ENCODE measurements at places on chromosomes 1 and 21.

GRCh38 chr1:223083831-223084230 lies 59.2 kb downstream of the TLR5 start:
- DNase-seq: no peak

GRCh38 chr1:239819096-239819495 lies 272.6 kb upstream of the FMN2 start:
- DNase-seq: no peak

GRCh38 chr1:227805606-227806197 lies 9.8 kb upstream of the PRSS38 start:
- DNase-seq: no peak

DNA sequence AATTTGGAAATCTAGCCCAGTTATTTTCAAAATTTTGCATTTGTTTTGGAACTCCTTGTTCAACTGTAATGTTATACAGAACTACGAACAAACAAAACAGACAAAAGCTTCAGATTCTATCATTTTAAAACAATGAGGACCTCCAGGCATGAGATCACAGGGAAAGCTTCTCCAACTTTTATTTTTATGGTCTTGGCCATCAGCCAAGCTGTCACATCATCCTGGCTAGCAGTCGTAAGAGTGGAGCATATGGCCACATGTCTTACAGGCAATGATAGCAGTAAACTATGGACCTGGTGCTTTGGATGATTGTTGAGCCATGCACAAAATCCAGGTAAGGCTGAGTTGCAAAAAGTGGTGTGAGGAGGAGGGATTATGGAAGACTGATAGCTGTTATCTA lies 299.6 kb downstream of the LMX1A start:
- no peak for DNase-seq

- no peak for DNase-seq
Measured at GRCh38 chr1:230327892-230328284, 98.2 kb downstream of the PGBD5 start.

- no peak for DNase-seq
Measured at GRCh38 chr1:4140821-4141220, 240.7 kb upstream of the C1orf174 start.

DNA sequence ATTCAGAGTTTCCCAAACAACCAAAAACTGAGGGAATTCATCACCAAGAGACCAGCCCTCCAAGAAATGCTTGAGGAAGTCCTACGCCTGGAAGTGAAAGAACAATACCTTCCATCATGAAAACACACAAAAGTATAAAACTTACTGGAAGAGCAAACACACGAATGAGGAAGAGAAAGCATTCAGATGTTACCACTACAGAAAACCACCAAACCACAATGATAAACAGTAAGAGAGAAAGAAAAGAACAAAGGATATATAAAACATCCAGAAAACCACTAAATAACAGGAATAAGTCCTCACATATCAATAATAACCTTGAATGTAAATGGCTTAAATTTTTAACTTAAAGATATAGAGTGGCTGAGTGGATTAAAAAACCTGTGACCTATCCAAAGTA lies 58.5 kb upstream of the BCL10 start:
- DNase-seq: no peak

DNA sequence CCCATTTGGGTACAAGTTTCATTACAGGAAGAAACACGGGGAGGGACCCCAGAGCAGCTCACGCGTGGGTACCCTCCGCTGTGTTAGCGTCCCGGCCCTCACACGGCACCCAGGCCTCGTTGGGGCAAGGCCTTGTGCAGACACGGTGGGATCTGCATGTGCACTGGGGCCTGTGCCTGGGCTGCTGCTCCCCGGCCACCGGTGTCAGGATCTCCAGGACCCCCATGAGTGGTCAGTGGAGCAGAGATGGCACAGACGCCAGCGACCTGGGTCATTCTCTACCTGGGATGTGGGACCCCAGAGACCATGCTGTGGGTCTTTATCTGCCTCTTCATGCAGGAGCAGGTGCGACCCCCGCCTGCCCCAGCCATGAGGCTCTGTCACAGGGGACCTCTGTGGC lies 5.4 kb upstream of the SAMD11 start:
- DNase-seq: no peak

- DNase-seq: peak; percentile 77
Measured at GRCh38 chr1:37811027-37811655, 3.1 kb upstream of the YRDC start.

GRCh38 chr1:79524126-79524525 lies 517.6 kb upstream of the ADGRL4 start:
- no peak for DNase-seq

GRCh38 chr21:35256468-35256988 lies 207.4 kb upstream of the RUNX1 start:
- peak; percentile 89 for DNase-seq

DNA sequence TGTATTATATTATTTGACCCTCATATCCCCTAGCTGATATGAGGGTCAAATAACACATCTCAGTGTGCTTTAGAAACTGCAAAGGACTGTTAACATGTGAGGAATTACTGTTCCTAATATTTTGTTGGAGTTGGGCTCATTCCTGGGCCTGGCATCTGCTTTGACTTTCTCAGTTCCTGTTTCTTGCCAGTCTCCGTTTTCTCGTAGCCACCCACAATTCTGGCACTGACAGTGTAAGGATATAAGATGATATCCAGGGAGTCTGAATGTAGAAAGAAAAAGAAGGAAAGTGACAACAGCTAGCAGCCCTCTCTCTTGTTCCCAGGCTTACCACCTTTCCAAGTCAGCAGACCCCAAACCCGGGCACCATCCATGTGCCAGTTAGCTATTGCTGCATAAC lies 54.4 kb upstream of the SCMH1 start:
- DNase-seq: peak; percentile 49

- DNase-seq: no peak
Measured at GRCh38 chr1:81458186-81458585, 342.5 kb upstream of the ADGRL2 start.

DNA sequence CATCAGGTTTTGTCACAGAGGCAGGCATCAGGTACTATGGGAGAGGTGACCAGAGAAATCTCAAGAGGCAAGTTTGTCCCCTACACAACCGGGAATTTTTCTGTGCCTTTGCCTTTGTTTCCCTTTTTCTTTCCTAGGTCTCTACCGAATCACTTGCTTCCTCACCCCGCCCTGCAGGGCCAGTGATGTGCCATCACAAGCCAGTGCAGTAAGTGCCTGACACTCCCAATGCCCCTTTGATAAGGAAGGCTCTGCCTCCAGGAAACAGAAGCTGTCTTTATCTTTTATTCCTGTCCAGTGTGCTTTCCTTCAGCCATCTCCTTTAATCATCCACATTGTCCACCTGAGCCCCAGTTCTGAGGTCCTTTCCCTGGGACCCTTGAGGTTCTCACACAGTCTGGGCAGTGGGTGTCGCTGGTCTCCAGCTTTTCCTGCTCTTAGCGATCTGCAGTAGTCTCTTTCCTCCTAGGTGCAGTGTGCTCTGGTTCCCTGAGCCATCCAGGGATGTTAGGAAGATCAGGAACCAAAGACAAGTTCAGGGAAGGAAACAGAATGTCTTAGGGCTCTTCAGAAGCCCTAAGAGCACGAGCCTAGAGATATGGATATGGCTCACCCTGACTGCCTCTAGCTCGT lies 36.6 kb downstream of the GJA5 start:
- no peak for DNase-seq

Data from ascending aorta (tissue), 2 donors.